IMR-90 (cell line): ENCODE measurements at places on chromosomes 4 and X. TPM values are rescaled to one million over a fixed set of nuclear protein-coding genes. Genes with fewer than 3 reads are reported as not detected.

DNA sequence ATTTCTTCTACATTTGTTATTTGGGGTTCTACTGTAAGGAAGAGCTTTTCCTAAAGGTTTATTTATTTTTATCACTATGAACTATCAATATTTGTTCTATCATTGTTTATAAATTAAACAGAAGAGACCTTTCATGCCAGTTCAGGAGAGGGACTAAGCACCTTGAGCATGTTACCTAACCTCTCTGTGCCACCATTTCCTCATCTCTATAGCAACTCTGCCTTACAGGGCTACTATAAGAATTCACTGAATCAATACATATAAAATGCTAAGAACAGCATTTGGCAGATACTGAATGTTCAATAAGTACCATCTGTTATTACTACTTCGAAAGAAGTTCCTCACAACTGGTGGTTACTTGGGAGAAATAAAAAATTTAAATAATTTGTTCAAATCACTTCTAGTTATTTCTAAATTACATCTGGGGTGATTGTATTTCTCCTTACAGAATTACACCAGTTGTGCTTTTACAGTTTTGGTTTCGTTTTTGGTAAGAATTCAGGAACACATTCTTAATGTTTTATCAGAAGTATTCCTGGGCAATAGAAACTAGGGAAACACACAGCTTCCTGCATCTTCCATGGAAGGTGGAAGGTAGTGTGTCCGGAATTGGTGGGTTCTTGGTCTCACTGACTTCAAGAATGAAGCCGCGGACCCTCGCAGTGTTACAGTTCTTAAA lies 32.9 kb downstream of the EREG start:
- DNase-seq: peak; percentile 4

DNA sequence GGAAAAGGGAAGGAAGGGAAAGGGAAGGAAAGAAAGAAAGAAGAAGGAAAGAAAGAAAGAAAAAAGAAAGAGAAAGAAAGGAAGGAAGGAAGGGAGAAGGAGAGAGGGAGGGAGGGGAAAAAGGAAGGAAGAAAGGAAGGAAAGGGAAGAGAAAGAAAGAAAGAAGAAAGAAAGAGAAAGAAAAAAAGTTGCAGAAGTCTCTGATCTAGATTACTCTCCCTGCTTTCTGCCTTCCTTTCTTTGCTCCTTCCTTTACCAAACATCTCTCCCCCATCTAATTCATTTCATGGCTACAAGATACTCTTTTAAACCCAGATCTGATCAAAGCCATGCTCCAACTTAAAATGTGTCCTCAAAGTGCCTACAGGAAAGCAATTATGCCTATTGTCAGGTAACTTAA lies 148.6 kb downstream of the KIT start:
- no peak for DNase-seq

- peak; percentile 45 for DNase-seq
These were observed 743 bp upstream of the NRK start for GRCh38 chrX:105821471-105822121.

GRCh38 chr4:171851295-171851694 lies 38.1 kb downstream of the GALNTL6 start:
- DNase-seq: no peak

GRCh38 chr4:74543231-74543781 lies 98.4 kb downstream of the AREG start:
- no peak for DNase-seq

DNA sequence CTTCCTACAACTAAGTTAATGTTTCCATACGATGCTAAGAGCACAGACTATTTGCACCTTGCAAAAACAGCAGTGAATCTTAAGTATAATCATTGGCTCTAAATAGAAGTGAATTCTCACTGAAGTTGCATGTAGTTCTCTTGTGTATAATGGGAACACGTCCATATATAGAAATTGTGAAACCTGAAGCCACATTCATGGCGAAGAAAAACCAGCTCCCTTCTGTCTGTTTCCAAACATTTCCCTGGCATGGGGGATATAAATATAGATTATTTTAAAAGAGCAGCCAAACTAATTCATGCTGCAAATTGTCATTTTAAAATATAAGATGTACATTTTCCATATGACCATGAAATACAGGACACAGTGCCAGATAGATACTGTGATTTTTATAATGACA lies 71.1 kb downstream of the TRAM1L1 start:
- no peak for DNase-seq

GRCh38 chrX:119817130-119817690 lies 25.8 kb upstream of the RPL39 start:
- peak; percentile 6 for DNase-seq

- DNase-seq: no peak
These were observed at the start of gene FGF13 for GRCh38 chrX:138711399-138712347. Gene FGF13 (minus strand): TSS chrX:138711717. CDS start chrX:138711003, 714 bp downstream.

- DNase-seq: no peak
These were observed 247.1 kb downstream of the SPRY1 start for GRCh38 chr4:123643691-123644090.

- DNase-seq: no peak
These were observed 11.3 kb downstream of the UCHL1 start for GRCh38 chr4:41267997-41268396.

GRCh38 chrX:105662248-105662647 lies 160.1 kb upstream of the NRK start:
- no peak for DNase-seq

GRCh38 chrX:19675731-19676130 lies 160.4 kb upstream of the MAP3K15 start:
- DNase-seq: no peak

DNA sequence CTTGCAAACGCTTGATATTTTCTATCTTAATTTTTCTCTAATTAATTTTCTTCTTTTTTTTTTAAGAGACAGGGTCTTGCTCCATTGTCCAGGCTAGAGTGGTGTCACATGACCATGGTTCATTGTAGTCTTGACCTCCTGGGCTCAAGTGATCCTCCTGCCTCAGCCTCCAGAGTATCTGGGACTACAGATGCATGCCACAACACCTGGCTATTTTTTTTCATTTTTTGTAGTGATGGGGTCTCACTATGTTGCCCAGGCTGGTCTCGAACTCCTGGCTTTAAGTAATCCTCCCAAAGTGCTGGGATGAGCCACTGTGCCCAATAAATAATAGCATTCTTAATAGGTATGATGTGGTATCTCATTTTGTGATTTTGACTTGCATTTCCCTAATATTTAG lies 18.2 kb downstream of the SHROOM3 start:
- no peak for DNase-seq

- DNase-seq: no peak
These were observed 97.6 kb downstream of the MGST2 start for GRCh38 chr4:139763205-139763604.

DNA sequence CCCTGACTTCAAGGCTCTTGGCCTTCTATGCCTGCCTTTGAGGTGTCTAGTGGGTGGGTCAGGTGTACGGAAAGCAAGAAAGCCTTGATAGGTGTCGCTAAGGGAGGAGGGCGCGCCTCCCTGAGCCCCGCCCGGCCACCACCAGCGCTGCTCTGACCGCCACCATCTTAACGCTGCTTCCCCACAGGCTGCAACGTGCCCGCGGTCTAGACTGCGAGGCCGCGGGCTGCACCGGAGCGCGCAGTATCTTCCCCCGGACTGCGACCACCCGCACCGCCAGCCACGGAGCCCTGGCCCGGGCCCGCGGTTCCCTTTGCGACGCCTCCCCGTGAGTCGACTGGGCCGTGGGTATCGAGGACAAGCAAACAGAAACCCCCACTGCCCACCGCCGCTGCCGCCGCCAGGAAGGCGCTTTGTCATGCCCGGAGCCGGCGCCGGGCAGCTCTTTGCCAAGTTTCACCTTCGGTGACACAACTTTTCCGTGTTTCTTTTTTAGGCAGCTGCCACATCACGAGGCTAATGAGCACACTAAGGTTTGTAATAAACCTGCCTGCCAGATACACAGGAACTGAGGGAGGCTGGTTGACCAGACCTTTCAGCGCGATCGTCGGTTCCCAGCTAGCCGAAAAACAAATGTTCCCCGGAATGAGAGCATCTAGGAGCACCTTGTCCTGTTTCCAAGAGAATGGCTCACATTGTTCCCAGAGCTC lies 335.8 kb upstream of the F9 start:
- DNase-seq: no peak

DNA sequence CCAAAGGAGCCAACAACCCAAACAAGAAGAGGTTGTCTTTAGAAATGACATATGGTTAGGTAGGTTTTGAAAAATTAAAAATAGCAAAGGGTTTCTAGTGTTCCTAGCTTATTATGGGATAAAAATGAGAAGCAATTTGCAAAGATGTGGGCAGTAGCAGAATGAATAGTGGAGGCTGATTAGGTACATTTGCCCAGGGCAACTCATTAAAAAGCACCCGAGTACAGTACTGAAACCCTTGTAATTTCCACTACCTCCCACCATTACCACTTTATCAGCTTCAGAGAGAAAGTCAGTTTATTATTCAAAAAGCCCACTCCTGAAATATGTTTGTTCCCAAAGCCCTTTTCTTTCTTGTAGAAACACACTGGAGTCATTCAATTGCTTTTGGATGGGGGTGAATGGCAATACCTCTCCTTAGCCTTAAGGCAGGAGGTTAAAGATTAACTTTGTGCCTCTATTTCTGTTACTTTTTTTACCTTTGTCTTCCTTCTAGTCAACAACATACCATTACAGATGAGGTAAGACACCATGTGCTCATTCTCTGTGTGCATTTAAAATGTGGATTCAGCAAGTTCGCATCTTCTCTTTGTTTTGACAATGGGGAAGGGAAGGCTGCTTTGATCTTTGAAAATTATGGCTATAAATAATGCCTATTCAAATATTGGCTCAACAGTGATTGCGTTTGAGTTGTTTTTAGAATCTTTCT lies 353.8 kb upstream of the CASK start:
- no peak for DNase-seq

DNA sequence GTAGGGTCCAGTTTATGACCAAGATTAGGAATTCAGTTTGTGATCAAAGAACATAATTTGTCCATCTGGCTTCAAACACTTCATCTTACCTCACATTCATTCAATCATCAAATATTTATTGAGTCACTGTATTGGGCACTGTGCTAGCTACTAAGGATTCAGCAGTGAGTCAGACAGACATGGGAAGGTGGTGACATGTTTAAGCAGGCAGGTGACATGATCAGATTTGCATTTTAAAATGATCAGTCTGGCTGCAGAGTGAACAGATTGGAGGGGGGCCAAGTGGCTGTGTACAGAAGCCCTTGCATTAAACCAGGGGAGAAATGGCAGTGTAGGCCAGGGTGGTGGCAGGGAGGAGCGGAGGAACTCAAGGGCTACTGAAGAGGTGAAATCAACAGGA lies 25.1 kb upstream of the APLN start:
- peak; percentile 7 for DNase-seq

- DNase-seq: peak; percentile 53
These were observed 16.5 kb downstream of the TRAPPC2 start for GRCh38 chrX:13717700-13718472.

DNA sequence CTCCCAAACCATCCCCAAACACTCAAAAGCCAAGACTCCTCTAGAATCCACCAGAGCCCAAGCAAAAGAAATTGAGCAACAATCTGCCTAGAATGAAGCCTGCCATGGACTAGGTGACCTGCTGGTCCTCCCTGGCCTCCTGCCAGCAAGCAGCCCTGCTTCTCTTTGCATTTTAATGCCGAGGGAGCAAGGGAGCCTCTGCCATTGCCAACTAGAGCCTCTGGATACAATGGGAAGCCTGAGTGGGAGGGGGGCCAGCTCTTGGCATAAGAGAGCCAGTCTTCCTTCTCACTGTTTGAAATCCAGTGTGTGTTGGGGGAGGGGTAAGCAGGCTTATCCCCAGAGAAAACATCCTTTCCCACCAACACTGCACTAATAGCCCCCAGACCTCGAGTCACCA lies 1.5 kb upstream of the GDPD2 start:
- no peak for DNase-seq

DNA sequence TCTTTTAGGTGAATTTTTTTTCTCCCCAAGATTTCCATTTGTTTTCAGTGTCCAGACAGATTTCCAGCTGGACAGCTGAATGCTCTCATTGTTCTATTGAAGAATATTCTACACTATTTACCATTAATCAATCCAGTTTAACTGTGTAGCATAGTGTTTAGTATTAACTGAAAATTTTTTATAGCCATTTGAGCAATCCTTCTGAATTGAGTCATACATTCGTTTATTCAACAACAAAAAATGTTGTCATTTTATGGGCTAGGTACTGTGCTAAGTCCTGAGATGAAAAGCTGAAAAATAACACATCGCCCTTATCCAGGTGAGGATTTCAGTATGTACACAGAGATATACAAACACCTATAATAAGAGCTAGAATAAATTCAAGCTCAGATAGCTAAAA lies 223.3 kb downstream of the COL25A1 start:
- DNase-seq: peak; percentile 52

DNA sequence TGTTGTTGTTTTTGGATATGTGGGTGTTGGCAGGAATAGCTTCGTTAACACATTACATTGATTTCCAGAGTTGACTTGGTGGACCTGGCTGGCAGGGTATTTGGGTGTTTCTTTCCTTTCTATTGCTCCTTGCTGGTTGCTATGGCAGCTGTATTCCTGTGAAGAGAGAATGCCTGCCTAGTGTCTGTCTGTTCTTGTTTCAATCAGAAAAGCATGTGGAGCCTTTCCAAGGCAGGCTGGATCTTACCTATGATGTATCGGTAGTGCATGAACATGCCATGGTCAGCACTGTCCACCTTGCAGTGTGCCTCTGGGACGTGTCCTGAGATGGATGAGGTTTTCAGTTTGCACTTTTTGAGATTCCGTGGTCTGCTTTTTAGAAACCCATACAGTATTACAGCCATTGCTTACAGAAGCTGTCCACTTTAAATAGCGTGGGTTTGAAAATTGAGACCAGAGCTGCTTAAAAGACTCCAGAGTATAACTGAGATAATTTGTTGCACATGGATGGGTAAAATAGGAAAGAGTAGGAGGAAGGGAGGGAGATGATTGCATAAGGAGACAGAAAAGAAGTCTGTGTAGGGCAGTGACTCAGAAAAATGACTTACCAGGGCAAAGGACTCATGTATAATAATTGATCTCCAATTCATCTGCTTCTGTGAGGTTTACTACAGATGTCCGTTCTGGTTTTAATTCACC lies 20.0 kb upstream of the AADAT start:
- no peak for DNase-seq

GRCh38 chrX:24494647-24495075 lies 29.6 kb downstream of the PDK3 start:
- peak; percentile 80 for DNase-seq

DNA sequence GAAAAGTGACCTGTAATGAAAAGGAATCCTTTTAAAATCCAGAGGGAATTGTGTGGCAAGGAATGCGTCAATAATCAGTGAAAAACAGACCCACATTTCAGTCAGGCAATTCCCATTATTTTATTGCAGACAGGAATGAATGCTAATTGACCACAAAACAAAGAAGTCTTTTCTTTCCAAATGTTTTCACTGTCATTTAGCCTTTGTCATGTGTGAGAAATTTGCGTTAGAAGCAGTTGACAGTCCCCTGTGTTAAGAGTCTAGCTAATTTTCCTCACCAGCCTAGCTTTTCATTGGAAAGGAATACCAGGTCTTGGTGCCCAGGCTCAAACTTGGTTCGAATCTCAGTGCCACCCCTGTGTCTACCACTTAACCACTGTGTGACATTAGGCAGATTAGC lies 83.4 kb downstream of the KIT start:
- no peak for DNase-seq

Gene SULT1B1
- under 0.01 and 0.18 TPM in 2 replicates for total RNA-seq

Gene FOXR2
- total RNA-seq: not detected in 2 replicates

Gene UGT2A1
- total RNA-seq: not detected in 2 replicates

Gene H2BW1
- not detected in 2 replicates for total RNA-seq

Gene ALAS2
- not detected in 2 replicates for total RNA-seq

Gene DGKK
- total RNA-seq: not detected in 2 replicates

Gene MFAP3L
- total RNA-seq: 0.28 and 0.36 TPM in 2 replicates
